ENCODE measurements at places on chromosomes 1 and 21.

DNA sequence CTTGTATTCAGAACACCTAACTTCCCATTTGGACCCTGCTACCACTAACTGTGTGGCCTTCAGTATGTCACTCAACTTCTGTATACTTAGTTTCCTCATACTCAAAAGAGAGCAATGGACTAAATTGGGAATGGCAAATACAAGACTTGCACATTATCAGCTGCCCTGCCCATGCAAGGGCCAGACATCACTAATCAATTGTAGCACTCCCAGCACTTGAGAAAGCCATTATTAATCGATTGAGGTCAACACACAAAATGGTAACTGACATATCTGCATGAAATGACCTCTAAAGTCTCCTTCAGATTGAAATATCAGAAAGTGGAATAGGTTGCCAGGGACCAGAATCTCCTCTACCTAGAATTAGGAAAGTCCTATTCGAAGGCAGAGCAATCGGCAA is 59.2 kb downstream of the MT1HL1 start:
- no peak for DNase-seq

- no peak for DNase-seq
Measured at GRCh38 chr1:205449750-205450443, 5.9 kb downstream of the BLACAT1 start.

- no peak for DNase-seq
Measured at GRCh38 chr1:125087247-125087646, 3902.5 kb downstream of the SRGAP2C start.

- DNase-seq: no peak
Measured at GRCh38 chr1:35589516-35590427, 16.7 kb downstream of the TFAP2E start.

- no peak for DNase-seq
Measured at GRCh38 chr1:222904451-222904850, 89.6 kb downstream of the DISP1 start.

GRCh38 chr1:181100934-181101333 is 12.4 kb downstream of the IER5 start:
- DNase-seq: no peak

DNA sequence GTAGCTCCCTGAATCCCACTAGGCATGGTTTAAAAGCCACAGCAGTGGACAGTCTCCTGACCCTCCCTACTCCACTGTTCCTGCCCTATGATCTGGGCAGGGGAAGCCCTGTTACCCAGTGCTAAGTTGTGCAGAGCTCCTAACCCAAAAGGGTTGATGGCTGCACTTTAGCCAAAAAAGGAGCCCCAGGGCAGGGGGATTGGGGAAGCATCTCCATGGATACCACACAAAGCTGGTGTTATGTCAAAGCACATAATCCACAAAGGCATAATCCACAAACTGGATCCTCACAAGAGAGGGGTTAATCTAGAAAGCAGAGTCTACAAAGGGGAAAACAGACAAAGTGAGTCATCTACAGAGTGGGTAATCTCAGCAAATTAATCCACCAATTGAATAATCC is 5.7 kb downstream of the RSPO1 start:
- DNase-seq: no peak

DNA sequence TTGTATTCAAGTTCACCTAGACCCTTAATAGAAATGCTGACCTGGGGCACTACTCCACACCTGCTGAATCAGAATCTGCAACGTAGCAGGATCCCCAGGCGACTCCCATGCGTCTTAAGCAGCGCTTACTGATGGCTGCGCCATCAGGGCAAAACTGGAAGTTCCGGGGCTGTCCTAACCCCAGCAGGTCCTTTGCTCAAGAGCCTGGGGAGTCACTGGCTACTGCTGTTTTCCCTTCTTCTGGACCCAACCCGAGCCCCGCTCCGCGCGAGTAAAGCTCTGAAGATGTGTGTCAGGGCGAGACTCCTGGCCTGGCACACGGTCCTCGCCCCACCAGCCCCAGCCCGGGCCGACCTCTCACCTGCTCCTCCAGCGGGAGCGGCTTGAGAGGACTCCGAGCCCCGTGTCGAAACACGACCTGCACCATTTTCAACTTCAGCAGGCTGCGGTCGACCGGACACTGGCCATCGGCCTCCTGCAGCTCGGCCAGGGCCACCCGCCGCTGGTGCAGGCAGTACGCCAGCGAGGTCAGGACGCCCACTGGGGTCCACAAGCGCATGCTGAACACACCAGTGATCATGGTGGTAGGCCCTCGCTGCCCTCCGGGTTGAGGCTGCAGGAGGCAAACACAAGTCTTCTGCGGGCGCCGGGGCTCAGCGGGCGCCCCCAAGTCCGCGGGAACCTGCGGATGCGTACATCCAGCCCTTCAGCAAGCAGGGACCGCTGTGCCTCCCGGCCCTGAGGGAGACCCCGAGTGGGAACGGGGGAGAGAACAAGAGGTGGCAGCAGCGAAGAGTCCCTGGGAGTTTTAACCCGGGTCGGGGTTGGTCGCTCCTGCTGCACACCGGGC is 630 bp downstream of the ACP6 start:
- peak; percentile 48 for DNase-seq

GRCh38 chr1:53147174-53147573 is 4.7 kb upstream of the SLC1A7 start:
- no peak for DNase-seq

DNA sequence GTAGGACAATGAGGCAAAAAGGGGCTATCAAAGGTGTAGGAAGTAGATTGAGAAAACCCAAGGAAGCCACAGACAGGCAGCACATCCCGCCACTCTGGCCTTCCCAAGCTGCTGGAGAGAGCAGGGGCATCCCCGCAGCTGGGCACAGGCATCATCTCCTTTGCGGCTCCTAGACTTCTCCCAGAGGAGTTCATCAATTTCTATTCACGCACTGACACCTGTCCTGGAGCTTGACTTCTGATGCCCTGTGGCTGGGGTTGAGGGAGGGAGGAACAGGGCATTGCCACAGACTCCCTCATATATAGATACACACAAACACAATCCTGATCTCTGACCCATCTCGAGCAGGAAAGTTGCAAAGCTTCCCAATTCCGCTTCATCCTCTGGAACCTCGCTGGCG is 1.9 kb upstream of the TFAP2E start:
- no peak for DNase-seq

GRCh38 chr1:45033356-45033755 is 21.3 kb downstream of the UROD start:
- no peak for DNase-seq

DNA sequence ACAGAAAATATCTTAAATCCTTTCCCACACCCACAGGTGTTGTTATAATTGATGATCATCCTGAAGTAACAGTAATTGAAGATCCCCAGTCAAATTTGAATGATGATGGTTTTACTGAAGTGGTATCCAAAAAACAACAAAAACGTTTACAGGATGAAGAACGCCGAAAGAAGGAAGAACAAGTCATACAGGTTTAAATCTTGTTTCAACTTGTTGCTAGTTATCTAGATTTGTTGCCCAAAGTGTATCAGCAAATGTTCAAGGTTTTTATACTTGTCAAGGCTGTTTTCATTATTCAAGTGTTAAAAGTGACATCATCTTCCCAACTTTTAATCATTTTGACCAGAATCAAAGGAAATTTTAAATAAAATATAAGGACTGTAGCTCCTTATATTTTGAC is 64.7 kb downstream of the PRRC2C start:
- DNase-seq: no peak

GRCh38 chr1:95532335-95532734 is 298.3 kb downstream of the RWDD3 start:
- no peak for DNase-seq

- DNase-seq: no peak
Measured at GRCh38 chr1:155269381-155269780, 3.9 kb downstream of the CLK2 start.

DNA sequence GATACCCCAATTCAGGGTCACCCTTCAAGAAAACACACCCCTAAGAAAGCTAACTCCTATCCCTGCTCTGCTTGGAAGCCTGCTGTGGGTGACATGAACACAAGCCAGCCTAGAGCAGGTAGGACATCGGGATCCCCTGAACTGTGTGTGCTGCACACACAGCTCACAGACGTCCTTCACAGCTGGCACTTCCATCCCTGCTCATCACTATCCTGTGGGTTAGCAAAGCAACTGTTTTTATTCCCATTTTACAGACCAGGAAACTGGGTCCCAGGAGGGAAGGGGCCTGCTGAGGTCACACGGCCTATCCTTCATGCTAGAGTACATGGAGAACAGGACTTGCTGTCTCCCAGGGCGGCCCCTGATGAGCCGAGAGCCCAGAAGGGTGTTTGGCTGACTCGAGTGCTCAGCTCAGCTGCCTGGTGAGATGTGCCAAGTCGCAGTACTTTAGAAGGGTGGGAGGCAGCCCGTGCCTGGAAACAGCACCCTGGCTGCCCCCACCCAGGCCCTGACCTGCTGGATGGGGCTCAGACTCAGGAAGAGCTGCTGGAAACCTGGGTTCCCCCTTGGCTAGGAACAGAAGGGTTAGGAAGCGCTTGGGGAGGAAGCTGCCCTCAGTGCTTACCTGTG is 28.3 kb upstream of the BTG2 start:
- peak; percentile 14 for DNase-seq

GRCh38 chr1:2914702-2915101 is 106.6 kb upstream of the ACTRT2 start:
- DNase-seq: peak; percentile 65

DNA sequence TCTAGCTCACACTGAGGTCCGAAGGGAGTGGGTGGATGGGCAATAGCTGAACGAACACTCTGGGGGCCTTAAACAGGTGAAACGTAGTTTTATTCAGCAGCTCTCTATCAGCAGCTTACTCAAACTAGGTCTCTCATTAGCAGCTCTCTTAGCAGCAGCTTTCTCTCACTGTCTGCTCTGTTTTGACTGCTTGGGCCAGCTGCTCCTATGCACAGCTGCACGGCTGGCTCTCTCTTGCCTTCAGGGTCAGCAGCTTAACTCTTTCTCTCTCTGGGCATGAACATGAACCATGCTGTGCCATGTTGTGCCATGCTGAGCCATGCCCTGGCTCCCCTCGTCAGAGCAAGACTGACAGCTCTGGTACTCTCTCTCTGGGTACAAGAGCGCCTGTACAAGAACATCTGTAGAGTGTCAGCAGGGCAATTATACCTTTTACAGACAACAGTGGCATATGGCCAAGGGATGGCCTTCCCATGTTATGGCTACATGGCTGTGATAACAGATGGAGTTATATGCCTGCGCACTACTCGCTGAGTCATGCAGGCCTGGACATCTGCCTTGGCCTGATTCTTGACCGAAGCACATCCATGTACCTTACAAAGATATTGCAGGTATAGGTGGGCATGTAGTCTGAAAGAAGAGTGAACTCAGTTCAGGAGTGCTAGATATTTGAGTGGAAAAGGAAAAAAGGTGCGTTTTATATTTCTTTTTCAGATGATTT is 152.4 kb downstream of the LEPR start:
- no peak for DNase-seq

DNA sequence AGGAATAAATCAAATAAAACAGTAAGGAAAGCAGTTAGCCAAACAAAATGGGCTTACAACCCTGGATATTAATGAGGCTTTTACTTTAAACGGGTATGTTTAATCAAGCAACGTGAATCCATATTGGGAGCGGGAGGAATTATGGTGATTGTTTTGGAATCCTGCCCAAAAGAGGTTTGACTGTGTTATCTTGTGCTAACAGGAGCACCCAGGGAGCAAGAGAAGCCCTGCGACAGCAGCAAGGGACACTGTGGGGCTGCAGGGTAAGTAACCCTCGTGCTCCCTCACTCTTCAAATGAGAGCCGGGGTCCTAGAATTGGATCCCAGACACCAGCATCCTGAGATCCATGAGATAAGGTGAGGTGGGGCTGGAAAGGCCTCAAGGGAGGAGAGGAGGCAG is 72.6 kb upstream of the PGBD5 start:
- DNase-seq: no peak

DNA sequence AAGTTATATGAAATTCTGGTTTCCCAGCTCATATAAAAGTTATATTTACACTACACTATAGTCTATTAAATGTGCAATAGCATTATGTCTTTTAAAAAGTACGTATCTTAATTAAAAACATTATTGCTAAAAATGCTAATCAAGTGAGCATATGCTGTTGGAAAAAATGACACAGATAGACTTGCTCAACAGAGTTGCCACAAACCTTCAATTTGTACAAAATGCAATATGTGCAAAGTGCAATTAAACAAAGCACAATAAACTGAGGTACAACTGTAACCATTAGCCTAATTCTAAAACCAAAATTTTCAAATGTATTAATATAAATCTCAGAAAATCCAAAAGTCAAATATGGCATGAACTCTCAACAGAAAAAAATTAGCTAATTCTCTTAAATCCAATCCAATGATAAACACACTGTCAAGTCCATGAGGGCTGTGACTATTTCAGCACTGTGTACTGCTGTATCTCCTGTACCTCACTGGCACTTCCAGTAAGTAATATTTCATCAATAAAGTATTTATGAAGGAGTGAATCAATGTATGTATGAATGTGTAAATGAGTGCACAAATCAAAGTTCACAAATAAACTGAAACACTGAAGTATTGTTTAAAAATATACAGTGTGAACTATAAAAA is 116.3 kb downstream of the AKT3 start:
- DNase-seq: no peak

GRCh38 chr1:65330822-65331221 is 21.5 kb downstream of the DNAJC6 start:
- no peak for DNase-seq

DNA sequence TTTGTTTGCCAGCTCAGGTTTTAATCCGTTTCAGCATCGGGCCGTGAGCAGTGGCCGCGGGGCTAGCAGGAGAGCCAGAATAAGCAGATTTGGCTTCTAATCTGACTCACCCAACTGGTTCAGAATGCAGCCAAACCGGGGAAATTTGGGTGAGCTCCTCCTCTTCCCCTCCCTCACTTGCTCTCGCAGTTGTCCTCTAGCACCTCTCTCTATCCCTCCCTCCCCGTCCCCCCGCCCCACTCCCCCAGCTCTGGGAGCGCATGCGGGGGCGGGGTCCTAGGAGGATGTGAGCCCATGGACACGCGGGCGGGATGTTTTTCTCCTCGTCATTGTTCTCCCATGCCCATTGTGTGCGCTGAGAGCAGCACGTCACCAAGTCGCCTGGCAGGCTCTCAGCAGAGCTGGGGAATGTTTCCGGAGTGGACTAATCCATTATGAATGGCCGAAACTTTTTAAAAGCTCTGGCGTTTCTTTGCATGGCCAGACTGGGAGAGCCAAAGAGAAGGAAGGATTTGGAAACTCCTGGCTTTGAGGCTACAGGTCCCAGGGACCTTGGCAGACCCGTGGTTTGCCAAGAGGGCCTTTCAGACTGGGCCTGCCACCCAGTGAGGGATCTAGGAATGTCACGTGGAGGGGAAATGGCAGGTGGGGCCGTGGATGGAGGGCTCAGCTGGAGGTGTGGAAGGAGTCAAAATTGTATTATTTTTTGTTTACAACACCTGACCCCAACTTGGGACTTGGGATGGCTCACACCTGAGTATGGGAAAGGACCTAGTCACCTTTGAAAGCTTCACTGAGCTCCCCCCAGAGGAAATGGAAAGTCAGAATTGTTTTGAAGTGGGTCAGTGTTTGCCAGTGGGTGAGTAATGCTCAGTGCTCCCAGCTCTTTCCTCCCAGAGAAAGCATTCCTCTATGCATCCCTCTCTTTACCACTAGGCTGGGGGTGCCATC is 39.2 kb downstream of the CDK18 start:
- DNase-seq: peak; percentile 91

- DNase-seq: no peak
Measured at GRCh38 chr21:16363100-16363499, 633.3 kb downstream of the USP25 start.

Measured in midbrain (tissue), 1 donor.